ENCODE measurements at places on chromosomes 3 and 15.

GRCh38 chr3:101861212-101861788 is 12.0 kb downstream of the NFKBIZ start:
- peak; percentile 70 for ATAC-seq

DNA sequence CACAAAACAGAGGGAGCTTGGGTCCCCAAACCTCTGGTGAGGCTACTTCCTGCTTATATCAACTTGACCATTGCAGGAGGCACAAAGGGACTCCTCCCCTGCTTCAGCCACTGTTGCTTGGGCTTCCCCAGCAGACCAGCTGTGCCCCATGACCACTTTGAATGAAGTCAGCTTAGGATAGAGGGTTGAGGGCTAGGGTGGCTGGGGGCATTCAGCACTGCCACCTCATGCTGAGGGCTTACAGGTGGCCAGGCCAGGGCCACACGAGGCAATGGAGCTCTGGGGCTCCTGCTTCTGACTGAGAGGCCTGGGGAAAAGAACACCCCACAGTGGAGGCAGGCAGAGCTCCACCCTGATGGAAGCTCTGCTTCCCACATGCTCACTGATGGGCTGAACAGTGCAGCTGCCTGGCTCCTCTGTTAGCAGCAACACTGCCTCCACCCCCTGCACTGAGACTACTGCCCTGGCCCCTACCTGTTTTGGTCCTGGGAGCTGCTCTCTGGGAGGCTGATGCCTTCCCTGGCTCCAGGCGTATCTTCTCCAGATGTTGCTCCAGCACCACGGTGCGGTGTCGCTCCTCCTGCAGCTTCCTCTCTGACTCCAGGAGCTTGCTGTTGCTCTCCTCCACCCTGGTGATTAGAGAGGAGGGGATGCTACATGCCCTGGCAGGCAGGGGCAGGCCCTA is 10.2 kb upstream of the HHATL start:
- ATAC-seq = no peak

GRCh38 chr15:99603828-99604227 is 38.0 kb downstream of the MEF2A start:
- ATAC-seq = no peak

GRCh38 chr15:44710236-44711095 is 657 bp downstream of the PATL2 start:
- ATAC-seq = no peak

GRCh38 chr3:31652296-31652695 is 119.6 kb downstream of the STT3B start:
- ATAC-seq = no peak
